NK-92 treated with Interleukin-12 subunit alpha and Interleukin-12 subunit beta, amount 100 ng/mL, for 24 hours (cell line): ENCODE measurements at places on chromosomes 1 and 21.

DNA sequence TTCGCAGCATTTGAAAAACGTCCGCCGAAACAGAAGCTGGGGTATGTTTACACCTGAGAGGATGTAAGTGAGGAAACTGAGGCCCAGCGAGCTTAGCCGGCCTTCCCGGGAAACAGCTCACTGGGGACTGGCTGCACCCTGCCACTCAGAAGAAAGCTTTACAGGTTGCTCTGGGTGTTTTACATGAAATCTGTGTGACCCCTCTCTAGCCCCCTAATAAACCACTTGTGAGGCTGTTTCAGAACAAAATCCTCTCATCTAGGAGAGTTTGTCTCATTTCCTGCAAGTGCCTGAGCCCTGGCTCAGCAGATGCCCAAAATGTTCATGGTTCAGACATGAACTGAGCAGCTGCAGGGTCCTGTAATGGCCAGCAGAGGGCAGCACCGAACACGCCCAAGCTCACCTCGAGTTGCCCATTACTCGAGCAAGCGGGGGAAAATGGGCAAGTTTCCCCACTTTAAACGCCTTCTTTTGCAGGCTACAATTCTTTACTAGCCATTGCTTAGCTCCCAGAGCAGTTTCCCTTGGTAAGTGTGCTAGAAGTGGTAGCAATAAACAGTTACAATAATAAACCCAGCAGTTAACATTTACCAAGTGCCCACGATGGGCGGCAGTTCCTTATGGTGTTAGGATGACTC is 76.4 kb downstream of the FHAD1 start:
- peak; percentile 51 for DNase-seq

DNA sequence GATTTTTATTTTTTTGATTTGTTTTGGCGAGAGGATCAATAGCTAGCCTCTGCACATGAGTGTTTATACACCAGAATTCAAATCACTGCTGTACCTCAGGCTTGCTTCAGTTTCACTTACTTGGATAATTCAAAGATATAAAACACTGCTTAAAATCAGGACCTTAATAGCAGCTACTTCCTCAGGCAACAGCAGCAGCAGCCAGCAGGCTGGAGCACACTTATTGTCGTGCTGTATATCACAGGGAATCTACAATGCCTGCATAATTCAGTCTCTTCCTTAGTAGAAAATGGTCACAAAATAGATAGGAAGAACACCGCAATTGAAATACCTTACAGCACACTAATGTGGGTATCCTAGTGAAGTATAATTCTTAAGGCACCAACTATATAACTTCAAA is 497.3 kb downstream of the NEGR1 start:
- no peak for DNase-seq

- DNase-seq: no peak
Measured at GRCh38 chr1:210489491-210489890, 160.8 kb downstream of the HHAT start.

DNA sequence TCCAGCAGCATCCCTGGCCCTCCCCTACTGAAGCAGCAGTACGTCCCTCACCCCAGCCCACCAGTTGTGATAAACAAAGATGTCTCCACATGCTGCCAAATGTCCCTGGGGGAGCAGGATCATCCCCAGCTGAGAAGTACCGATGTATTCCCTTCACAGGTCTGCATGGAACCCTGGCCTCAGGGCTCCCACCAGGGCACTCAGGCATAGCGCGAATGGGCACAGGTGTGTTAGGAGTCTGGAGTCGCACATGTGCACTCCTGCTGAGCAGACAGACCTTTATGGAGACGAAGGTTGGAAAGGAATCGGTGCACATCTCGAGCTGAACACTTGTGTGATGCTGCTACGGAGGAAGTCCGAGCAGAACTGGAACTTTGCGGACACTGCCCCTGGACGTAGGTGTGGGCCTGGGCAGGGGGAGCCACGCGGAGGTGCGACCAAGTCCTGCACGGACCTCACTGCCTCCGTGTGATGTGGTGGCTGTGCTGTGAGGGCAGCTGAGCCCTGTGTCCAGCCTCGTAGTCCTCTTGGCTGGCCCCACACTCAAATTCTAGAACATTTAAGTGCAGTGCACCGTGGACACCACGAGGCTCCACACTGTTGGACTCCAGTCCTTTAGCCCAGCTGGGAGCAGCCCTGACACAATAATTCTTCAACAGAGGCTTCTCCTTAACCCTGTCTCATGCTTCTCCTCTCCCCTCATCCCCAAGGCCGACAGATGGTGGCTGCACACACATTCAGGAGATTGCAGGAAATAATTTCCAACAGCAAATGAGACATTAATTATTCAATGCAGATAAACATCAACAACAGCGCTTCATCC is 43.4 kb downstream of the RSPH1 start:
- DNase-seq: no peak

DNA sequence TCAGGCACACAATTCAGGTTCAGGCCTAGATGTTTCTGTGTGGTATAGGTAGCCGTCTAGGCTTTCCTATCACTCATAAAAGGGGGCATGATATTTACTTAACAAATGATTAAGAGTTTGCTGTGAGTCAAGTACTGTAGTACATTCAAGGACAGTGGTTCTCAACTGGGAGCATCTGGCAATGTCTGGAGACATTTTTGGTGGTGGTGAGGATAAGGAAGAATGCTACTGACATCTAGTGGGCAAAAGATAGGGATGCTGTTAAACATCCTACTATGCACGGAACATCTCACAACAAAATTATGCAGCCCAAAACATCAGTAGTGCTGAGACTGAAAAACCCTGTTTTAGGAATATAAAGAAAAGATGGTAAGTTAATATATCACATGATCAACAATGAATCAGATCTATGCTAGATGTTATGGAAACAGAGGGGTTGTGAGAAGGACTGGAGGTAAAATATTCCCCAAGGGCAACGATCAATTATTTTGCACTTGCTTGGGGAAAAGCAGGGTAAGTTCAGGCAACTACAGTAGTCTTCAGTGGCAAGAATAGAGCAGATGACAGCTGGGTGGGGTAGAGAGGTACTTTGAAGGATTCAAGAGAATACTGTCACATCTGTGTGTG is 4.9 kb downstream of the DNTTIP2 start:
- DNase-seq: no peak

DNA sequence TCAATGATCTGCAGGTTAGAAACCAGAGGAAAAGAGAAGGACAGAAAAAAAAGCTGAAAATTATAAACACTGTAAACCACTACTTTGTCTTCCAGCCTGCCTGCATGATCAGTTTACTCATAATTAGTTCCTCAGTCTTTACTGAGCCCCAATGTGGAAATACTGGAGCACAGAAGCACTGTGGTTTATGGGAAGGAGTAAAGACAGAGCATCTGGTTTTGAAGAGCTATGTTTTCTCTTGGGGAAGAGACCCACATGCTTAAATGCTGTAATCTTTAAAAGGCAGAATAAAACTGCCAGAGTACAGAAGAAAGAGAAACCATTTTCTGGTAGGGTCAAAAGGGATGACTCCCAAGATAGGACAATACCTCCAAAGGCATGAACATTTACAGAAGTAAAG is 159.0 kb upstream of the ZNHIT6 start:
- DNase-seq: no peak

DNA sequence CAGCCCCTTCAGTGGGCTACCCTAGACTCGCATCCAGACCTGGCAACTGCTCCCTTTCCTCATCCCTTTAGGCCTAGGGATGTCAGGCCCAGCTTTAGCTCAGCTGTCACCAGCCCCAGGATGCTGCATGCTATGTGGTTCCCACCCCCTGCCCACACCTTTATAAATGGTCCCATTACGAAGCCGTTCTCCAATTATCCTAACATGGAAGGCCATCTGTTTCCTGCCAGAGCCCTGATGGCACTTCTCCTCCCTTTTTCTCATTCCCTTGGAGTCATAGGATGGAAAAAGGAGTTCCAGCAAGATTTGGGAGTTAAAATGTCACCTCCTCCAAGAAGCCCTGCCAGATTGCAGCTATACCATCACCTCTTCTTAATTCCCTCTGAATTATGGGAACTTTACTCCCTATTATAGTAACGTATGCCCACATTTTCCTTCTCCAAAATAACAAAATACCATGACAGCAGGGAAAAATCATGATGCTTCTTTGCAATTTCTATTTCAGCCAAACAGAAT is 205.0 kb upstream of the GRIK3 start:
- DNase-seq: no peak

DNA sequence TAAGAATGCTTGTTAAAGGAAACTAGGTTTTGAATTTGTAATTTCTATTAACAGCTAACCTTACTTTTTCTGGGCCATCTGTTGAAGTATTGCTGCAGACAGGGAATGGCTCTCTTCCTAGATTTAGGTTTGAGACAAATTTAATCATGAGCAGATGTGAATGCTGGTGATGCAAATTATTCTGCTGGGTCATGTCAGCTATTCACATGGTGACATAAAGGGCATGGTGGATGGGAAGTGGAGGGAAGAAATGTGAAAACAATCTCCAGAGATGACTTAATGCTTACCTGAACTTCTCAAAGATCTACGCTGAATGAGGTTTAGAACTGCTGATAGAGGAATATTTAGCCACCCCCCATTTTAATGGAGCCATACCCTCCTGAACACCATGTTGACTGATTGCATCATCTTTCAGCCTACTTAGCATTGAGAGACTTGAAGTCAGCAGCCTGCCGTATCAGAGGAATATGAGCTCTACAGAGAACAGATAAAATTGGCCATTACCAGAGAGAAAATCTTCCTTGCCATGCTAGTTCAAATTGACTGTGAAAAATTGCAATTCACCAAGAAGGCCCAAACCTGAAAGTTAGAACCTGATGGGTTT is 138.8 kb downstream of the HHAT start:
- DNase-seq: no peak

GRCh38 chr1:234875953-234876855 is 252.4 kb downstream of the TOMM20 start:
- peak; percentile 44 for DNase-seq

GRCh38 chr1:178258536-178258935 is 164.6 kb downstream of the RASAL2 start:
- no peak for DNase-seq

- DNase-seq: no peak
Measured at GRCh38 chr1:38018864-38019343, 6.4 kb downstream of the UTP11 start.
